OCI-LY7 (cell line): ENCODE measurements at places on chromosomes 12 and 14. TPM values are rescaled to one million over a fixed set of nuclear protein-coding genes. Genes with fewer than 3 reads are reported as not detected.

The GPR132 gene
- total RNA-seq: 1.9 and 3.0 TPM in 2 replicates

The SERPINA10 gene
- not detected in 2 replicates for total RNA-seq

The C12orf56 gene
- total RNA-seq: not detected in 2 replicates

The ACIN1 gene
- 203 and 206 TPM in 2 replicates for total RNA-seq

The ACVRL1 gene
- not detected in 2 replicates for total RNA-seq

The HPD gene
- not detected in 2 replicates for total RNA-seq

The RAPGEF3 gene
- 2.9 and 4.7 TPM in 2 replicates for total RNA-seq

The TCL1B gene
- total RNA-seq: 5.6 and 5.7 TPM in 2 replicates

The C3AR1 gene
- not detected in 2 replicates for total RNA-seq

The RHNO1 gene
- 69.8 and 70.6 TPM in 2 replicates for total RNA-seq

The LTBP2 gene
- 0.15 and 0.35 TPM in 2 replicates for total RNA-seq

The LRRIQ1 gene
- total RNA-seq: not detected in 2 replicates

The RNFT2 gene
- 62.2 and 74.3 TPM in 2 replicates for total RNA-seq

The CACNA2D4 gene
- 0.41 TPM in 1 of 2 replicates, not detected in the other for total RNA-seq

The KRT83 gene
- total RNA-seq: not detected in 2 replicates

The PRKD1 gene
- not detected in 2 replicates for total RNA-seq

The LALBA gene
- total RNA-seq: not detected in 2 replicates

The FBLN5 gene
- total RNA-seq: 0.74 and 0.91 TPM in 2 replicates

The KRT77 gene
- total RNA-seq: not detected in 2 replicates

The CLEC4D gene
- total RNA-seq: not detected in 2 replicates

The KCNJ8 gene
- not detected in 2 replicates for total RNA-seq

The TROAP gene
- 141 and 176 TPM in 2 replicates for total RNA-seq

The JAG2 gene
- 6.0 and 6.5 TPM in 2 replicates for total RNA-seq
